Globus pallidus (tissue), 1 donor: ENCODE measurements at places on chromosomes 3 and 15.
A peak's percentile ranks its signal among the peaks of the same experiment; 100 is the strongest.

DNA sequence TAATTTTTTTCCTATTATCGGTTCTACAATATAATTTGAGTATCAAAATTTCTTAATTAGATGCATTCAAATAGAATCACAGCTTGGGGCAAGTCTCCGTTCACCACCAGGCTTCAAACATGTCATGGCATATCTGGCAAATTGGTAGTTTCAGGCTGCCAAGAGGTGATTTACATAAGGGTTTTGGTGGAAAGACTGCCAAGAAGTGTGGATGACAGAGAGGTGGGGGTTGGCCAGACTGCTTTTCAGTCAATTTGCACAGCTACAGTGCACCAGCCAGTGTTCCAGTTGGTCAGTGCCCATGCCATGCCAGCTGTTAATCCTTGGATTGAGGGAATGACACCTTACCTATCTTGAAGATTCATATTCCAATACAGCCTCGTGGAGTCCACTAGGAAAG is 8.4 kb upstream of the GSK3B start:
- DNase-seq: no peak

DNA sequence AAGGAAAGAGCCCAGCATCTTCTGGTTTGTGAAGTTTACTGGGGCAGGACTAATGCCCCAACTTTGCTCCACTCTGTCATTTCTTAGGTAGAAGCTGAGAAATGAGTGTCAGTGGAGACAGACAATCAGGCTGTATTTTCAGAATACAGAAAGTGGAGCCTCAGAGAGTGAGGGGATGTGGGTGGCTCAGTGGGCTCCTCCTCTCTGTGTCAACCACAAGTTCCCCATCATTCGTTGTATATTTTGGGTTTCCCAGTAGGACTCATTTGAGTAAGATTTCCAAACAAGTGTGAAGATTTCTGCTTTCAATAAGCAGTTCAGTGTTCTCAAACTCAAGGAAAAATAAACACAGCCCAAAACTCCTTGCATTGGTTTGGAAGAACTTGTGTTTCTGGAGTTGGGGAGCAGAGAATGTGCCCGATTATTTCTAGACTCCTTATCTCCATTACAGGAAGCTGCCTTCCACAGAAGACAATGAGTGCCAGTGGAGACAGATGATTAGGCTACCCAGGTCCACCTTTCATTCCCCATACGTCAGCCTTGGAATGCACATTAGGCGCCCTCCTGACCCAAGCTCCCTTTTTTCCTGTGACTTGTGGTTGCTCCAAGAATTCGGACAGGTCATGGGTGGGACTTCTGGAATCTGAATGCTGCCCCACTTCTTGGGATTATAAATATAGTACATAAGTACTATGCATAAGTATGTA is 792.1 kb upstream of the LMCD1 start:
- DNase-seq: no peak

GRCh38 chr15:48352474-48353072 is 21.3 kb downstream of the DUT start:
- peak; percentile 60 for DNase-seq

DNA sequence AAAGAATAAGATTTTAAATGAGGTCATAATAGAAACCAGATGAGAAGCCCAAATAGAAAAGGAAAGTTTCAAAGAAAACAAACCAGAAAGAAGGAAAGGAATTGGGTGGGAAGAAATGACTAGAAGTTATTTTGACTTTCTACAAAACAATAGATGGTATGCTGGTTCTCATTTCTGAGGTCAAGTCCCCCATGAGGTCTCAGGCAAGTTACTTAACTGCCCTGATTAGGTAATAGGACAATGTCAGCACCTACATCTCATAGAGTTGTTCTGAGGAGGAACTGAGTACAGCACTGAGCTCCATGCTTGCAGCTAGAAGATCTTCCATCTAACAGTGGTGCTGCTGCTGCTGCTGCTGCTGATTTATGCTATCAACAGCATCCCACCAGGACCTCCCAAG is 185.9 kb downstream of the ERC2 start:
- DNase-seq: no peak

DNA sequence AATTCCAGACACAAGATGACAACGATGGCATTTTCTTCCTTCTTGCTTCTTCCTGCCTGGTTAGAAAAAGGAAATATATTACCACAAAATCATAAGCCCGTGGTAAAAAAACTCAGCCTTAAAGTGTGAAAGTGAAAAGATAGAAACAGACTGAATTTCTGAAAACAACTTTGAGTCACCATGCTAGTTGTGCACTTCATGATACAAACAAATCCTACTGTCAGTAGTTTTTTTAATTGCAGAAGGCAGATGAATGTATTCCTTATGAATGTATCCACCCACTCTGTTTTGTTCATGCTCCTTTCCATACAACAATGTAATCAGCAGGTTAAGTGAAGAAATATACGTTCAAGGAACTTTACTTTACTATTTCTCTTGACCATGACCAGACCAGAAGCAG is 1144.7 kb downstream of the OTOL1 start:
- DNase-seq: no peak

- DNase-seq: no peak
Measured at GRCh38 chr15:49863431-49864224, 242.8 kb downstream of the DTWD1 start.

DNA sequence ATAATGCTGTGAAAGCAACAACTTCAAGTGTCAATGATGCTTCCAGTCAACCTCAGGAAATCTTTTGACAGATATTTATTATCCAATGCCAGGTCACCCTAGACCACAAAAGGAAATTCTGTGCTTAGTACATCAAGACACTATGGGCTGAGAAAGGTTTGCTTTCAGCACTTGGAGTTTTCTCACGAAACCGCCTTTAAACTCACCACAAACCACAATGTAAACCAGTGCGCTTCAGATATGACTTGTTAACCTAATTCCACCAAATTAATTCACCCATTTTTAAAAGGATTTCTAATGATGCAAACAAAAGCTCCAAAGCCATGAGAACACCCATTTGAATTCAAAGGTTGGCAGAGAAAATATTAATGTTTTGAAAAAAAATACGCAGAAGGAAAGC is 292.9 kb upstream of the NR2F2 start:
- DNase-seq: no peak

GRCh38 chr3:112133626-112134334 is 732 bp upstream of the GCSAM start:
- DNase-seq: no peak

DNA sequence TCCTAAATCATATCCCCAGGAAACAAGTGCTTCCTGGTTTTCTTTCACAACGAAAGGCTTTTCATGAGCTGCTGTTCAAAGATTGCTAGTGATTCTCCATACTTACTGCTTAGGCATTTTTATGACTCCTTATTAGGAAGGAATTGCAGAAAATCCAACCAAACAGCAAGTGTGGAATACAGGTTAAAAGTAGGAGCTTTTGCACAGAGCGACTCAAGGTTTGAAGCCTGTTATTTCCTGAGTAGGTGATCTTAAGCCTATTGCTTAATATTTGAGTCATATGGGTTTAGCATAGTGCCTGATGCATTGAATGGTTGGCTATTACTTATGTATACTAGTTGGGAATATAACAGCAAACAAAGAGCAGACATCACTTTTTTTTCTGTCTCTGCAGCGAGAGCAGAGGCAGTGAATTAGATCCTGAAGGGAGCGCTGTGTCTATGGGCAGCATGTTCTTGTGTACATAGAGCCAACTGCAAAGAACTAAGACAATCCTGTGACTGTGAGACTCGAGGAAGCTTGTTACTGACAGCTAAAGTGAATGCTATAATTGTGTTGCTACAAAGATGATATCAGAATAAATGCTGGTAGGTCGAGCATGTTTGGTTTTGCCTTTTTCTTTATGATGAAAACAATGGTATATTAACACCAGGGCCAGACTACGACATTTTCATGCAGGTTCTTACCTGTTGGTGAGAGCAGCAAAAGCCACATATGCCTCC is 6.3 kb downstream of the TM4SF1 start:
- DNase-seq: peak; percentile 47

- DNase-seq: peak; percentile 56
Measured at GRCh38 chr3:155744626-155745324, at the start of gene PLCH1. TSS of gene PLCH1 (minus strand) at chr3:155745071. CDS start at chr3:155704224, 40,847 bp downstream.

DNA sequence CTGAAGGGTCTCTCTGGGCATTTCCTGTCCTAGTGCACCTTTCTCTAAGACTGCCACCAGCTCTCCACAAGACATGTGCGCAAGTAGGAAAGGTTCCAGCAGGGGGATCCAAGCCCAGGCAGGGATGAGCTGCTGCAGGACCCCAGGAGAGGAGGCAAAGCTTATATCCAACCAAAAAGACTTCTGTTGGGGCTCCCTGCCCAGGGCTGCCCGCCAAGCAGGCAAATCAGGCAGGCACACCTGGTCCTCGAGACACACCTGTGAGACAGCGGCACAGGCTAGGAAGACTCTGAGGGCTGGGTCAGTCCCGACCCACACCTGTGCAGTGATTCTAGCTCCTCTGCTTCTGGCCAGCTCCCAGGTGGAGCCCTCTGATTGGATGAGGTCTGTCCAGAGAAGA is 80.6 kb downstream of the MYLK start:
- DNase-seq: no peak

DNA sequence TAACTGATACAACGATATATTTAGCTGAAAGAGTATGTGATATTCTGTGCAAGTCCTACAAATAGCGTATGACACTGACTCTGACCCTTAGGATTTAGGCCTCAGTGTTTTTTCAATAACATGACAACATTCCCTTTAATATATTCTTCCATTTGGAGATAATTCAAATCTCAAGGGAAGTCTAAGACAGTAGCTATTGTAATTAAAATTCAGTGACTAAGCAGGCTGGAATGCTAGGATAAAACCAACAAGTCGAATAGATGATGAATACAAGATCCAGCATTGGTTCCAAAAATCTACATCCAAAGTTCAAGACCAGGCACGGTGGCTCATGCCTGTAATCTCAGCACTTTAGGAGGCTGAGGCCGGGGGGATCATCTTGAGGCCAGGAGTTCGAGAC is 56.2 kb downstream of the QTRT2 start:
- DNase-seq: no peak

- no peak for DNase-seq
Measured at GRCh38 chr3:33071181-33071580, 25.8 kb downstream of the GLB1 start.
